NCI-H1105 (cell line): ENCODE measurements at places on chromosomes 6 and 20.

GRCh38 chr20:12152996-12153395, 235.3 kb downstream of the BTBD3 start:
- DNase-seq: no peak

- DNase-seq: peak; percentile 80
Observed at GRCh38 chr6:149028767-149029405, 282.1 kb downstream of the UST start.

GRCh38 chr6:80789912-80790570, 683.6 kb downstream of the BCKDHB start:
- no peak for DNase-seq

- no peak for DNase-seq
Observed at GRCh38 chr6:49072146-49072545, 390.9 kb downstream of the MMUT start.

- DNase-seq: no peak
Observed at GRCh38 chr20:5090191-5090590, 29.6 kb downstream of the PCNA start.

DNA sequence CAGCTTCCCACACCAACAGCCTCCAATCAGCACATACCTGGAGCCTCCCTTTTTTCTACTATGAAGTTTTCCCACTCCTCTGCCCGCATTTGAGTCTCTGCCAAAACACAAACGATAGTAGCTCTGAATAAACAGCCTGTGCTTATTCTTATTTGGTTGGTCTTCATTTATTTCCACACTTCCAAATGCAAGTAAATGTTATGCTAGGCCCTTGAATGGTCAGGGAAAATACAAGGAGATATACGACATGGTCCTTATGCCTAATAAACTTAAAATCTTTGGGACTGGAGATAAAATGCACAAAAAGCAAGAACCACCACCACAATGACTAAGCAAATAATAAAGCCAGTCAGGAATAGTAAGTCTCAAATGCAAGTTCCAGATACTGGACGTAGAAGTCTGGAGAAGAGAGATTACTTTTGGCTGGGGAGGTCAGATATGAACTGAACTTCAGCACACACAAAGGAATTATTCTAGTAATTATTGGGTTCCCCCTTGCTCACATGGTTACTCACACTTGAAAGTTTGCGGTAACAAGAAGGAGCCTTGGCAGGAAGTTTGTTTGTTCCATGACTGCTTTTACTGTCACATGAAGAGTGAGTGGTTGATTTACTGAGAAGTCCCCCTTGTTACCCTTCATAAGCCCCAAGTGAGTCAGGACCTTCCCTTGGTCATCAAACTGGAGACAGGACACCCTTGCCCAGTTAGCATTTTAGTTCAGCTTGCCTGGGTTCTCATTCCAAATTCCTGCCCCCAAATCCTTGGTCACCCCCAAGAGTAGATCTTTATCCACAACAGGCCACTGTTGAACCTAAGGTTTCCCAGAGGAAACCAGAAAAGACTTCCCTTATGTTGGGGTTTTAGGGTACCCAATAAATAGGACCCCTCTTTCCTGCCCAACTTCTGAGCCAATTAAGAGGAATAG, 511.2 kb upstream of the JARID2 start:
- no peak for DNase-seq

DNA sequence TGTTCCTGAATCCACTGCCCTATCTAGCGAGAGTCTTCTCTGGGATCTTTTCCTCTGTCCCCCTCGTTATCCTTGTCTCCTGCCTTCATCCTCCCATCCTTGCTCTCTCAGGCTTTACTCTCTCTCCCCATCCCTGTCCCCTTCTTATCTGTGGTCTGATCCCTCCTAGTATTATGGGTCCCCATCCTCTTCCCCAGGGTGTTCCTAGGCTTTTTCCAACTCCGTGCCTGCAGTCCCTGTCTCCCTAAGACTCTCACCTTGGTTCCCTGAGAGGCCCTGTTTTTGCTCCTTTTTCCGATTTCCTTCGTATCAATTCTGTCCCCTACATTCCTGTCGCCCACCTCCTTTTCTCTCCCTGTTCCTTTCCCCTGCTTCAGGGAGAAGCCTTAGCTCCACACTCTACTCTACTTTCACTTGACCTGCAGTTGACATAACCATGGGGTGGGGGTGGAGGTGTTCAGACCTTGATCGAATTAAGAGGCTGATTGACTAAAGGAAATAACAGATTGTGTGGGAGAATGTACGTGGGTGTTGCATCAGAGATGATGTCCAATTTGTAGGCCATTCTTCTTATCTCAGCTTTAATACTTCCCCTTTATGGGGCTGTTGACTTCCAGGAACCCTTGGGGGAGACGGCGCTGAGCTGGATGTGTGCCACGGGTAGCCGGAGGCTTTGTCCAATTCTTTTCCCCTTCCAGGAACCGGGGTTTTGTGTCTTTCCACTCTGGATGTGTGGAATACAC, 905 bp downstream of the PPARD start:
- DNase-seq: no peak

- no peak for DNase-seq
Observed at GRCh38 chr20:33391722-33392415, 9.4 kb downstream of the CDK5RAP1 start.

GRCh38 chr6:147903931-147904330, 395.4 kb downstream of the SAMD5 start:
- no peak for DNase-seq

DNA sequence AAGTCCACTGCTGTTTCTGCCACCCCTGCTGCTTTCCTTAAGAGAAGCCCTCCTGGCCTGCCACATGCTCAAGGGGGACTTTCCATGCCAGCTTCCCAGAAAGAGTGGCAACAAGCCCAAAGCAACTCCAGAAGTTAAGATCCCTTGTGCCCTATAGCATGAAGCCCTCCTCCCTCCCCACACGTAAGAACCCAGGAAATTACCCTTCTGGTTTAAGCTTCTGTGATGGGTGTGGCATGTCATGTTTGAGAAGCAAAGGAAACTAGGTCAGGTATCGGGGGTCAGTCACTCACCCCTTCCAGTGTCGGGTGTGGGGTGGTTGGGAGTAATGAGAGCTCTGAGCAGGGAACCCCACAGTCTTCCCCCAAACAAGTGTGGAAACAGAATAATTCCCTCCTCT, 196.1 kb downstream of the LRFN2 start:
- DNase-seq: no peak

DNA sequence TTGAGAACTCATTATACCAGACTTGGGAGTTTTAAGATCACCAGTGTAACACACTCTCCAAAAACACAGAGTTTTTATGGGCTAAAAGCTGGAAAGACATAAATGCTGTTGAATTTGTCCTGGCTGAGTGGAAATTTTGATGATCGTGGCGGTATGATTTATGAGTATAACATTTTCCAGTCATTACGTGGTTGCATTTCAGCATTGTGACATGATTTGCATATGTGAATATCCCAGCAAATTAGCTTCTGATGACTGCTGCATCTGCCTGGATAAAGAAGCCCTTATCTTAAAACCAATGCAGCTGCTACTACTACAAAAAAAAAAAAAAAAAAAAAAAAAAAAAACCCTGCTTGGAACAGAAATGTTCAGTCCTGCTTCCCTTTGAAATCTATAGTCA, 850.9 kb downstream of the TFAP2A start:
- peak; percentile 52 for DNase-seq

- no peak for DNase-seq
Observed at GRCh38 chr6:96562886-96563285, at the start of gene FHL5. TSS of gene FHL5 (plus strand) at chr6:96563128. CDS start at chr6:96603614, 40,486 bp downstream.

DNA sequence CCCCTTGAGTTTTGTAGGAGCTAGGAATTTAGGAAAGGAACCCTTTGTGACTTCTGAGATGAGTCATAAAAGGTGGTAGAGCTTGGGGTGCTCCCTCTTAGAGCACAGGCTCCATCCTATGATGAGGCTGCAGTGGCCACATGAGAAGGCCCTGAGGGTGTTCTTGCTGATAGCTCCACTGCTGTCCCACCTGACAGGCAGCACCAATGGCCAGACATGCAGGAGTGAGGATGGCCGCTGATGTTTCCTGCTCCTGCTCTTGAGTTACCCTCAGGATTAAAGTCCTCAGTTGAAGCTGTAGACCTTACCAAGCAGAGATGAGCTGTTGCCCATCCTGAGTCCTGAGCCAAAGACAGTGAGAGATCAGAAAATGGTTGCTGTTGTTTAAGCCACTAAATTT, 512.1 kb downstream of the CDH26 start:
- DNase-seq: no peak

DNA sequence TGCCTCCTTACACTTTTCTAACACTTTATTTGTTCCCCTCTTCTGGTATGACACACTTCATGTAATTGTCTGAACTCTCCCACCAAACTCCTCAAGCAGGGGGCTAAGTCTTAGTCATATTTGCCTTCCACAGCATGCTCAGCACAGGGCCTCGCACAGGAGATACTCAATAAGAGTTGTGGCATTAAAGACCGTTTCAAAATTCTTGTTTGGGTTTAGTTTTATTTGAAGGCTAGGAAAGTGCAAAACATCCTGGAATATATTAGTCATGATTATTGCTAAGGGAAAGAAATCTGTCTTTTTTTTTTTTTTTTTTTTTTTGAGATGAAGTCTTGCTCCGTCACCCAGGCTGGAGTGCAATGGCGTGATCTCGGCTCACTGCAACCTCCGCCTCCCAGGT, 137.6 kb upstream of the ECI2 start:
- no peak for DNase-seq

DNA sequence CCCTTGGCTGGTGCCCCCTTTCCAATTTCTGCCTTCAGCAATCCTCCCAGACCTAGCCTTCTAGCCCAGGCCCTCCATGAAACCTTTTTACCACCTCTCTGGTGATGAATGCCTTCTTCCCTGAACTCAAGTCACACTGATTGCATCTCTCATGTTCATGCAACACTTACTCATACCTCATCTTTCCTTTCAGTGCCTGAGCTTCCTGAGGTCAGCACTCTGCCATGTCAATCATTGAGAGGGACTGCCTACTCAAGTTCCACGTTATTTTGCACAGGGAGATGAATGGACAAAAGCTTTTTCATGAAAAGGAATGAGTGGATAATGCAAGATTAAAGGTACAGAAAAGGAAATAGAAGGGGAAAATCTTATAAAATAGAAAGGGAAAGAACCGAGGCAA, 60.1 kb upstream of the PLEKHG1 start:
- no peak for DNase-seq

DNA sequence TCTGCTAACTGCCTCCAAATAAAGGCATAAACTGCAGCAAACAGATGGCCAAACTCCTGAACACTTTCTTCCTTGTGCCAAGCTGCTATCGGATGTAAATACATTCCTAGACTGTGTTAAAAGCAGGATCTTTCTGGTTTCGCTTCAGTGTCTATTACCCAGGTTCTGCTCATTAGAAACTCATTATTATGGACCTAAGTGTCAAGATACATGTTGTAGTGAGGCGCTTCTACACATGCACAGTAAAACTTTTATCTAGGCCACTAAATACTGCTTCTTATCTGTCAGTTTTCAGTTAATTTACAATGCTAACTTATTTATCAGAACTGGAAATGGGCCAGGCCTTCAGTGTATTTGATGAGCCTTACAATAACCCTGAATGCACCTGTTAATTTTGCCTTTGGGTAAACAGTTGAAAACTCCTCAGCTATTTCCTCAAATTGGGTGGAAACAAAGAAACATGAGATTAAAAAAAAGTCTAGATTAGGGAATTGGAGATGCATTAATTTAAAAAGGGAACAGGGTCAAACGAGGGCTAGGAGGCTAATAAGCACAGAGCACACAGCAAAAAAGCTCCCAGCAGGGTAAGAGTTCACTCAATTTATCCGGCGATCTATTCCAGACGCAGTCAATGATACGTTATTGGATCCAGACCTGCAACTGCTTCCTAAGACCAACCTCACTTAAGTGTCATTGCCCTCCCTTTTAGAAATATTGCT, 240.6 kb downstream of the FOXC1 start:
- no peak for DNase-seq

GRCh38 chr20:59948212-59948611, 8.0 kb downstream of the FAM217B start:
- DNase-seq: no peak

DNA sequence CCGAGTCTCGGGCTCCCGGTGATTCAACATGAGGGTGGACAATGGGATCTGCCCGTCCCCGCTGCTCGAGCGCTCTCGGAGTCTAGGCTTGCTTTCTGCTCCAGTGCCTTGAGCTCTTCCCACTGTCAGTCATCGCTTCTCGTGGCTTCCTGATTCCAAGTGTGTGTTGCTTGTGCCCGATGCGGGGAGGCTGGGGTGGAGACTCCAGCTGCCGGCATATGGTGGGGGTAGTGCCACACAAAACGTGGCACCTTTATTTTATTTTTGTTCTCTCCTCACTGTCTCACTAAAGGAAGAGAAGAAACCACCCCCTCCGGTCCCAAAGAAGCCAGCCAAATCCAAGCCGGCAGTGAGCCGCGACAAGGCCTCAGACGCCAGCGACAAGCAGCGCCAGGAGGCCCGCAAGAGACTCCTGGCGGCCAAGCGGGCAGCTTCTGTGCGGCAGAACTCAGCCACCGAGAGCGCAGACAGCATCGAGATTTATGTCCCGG, 14.8 kb upstream of the MYL9 start:
- DNase-seq: no peak

GRCh38 chr6:112258642-112259336, 4.4 kb upstream of the LAMA4 start:
- DNase-seq: no peak

- no peak for DNase-seq
Observed at GRCh38 chr6:1182722-1183521, 129.0 kb upstream of the FOXQ1 start.

DNA sequence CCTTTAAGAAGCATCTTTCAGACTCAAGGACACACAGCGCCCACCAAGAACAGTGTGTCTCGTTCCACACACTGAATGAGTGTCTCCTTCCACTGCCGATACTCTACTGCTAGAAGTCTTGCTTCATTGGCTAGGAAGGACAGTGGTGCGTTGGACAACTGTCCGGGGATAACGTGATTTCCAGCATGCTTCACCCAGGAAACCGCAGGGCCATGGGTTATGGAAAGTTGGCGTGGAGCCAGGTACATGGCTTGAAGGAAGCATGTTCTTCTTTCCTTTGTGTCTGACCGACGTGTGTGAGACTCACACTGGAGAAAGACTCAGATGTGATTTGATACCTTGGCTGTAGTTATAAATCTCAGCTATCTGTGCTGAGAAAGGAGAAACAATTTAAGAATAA, 73.2 kb downstream of the SMOC2 start:
- no peak for DNase-seq

GRCh38 chr6:167485186-167485978, 160.5 kb downstream of the TTLL2 start:
- DNase-seq: no peak

GRCh38 chr6:53547166-53547810, 2.4 kb upstream of the GCLC start:
- no peak for DNase-seq
